ENCODE measurements at places on chromosomes 5 and 9.

- no peak for DNase-seq
These were observed 150.3 kb downstream of the FBXL7 start for GRCh38 chr5:15650266-15650665.

DNA sequence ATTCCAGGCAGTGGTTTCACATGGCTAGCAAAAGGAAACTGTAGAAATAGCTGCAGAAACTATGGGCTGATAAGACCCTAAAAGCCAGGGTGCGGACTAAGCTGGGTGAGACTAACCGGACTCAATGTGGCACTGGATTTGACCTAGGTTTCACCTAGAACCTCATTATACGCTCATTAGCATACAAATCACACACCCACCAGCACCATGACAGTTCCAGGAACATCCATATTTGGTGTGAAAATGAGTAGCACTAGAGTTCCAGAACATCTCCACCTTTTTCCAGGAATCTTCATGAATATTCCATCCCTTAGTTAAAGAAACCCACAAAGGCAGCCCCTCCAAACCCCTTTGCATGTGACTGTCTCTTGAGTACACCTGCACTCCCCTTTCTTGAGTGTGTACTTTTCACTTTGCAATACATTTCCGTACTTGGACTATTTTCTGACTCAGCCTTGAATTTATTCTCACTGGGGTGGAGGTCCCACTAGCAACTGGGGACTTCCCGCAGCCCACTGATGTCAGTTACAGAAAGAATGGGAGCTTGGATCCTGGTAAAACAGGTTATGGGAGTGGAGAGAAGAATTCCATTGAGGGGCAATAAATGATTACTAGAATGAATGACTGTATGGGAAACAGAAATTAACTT, 58.0 kb upstream of the SPATA31C2 start:
- DNase-seq: no peak

DNA sequence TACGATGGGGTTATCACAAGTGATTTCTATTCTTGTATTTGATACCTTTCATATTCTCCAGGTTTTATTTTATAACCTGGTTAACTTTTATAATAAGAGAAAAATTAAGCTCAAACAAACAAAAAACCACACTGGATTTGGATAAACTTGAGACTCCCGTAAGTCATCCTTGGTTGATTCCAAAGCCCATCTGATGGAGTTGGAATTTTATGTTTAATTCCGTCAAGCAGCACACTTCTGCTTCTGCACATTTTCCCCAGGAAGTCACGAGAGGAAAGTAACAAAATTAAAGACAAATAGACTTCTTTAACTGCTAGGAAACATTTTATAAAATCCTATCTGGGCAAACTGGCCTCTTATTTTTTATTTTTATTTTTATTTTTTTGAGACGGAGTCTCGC, 207.9 kb downstream of the NXNL2 start:
- no peak for DNase-seq

DNA sequence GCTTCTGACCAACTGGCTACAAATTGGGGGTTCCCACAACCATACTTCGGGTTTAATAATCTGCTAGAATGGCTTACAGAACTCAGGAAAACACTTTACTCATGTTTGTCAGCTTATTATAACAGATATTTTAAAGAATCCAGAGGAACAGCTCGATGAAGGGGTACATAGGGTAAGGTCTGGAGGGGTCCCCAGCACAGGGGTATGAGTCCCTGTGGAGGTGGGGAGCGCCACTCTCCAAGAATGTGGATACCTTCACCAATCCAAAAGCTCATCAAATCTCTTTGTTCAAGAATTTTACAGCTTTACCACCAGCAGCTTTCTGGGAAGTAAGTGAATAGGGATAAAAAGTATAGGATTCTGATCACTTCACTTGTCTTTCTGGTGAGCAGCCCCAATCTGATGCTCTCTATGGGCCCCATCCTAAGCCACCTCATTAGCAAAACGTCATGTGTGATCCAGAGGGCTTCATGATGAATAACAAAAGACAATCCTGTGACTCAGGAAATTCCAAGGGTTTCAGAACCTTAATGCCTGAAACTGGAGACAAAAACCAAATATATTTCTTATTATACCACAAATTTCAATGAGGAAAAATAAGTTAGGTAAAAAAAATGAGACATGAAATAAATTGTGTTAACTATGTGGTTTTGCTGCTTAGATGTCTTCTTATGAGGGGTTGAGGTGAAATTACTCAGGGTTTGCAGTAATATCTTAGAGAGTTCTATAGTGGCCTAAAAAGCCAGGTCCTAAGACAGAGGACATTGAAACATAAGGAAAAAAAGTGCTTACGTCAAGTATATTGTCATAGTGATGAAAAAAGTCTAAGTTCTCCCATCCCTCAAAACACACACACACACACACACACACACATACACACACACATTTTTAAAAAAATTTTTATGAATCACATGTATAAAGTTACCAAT, 290.5 kb downstream of the ANXA1 start:
- DNase-seq: no peak

GRCh38 chr9:2378266-2378665, 243.3 kb upstream of the VLDLR start:
- no peak for DNase-seq

GRCh38 chr5:89816038-89816437, 593.5 kb downstream of the CETN3 start:
- DNase-seq: no peak

- no peak for DNase-seq
These were observed 602.0 kb downstream of the EFNA5 start for GRCh38 chr5:107068782-107069181.

Measured in CD4-positive, CD25-positive, alpha-beta regulatory T cell (primary cell).